ENCODE measurements at places on chromosomes 4 and X.

DNA sequence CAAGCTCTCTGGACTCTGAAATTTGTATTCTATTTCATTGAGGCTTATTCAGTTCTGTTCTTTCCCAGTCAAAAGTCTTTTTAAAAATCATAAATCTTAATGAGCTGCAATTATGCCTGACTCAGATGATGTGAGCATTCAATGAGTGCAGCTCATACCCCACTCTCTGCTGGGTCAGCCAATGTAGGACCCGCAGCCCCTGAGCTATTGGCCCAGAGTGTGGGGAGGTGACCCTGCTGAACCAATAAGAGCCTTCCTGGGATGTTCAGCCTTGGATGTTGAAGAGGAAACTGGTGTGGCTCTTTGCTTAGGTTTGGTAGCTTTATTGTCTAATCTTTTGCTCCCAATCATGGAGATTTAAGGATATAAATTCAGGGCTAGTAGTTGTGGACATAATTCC is 12.1 kb upstream of the TCEAL4 start:
- DNase-seq: no peak

DNA sequence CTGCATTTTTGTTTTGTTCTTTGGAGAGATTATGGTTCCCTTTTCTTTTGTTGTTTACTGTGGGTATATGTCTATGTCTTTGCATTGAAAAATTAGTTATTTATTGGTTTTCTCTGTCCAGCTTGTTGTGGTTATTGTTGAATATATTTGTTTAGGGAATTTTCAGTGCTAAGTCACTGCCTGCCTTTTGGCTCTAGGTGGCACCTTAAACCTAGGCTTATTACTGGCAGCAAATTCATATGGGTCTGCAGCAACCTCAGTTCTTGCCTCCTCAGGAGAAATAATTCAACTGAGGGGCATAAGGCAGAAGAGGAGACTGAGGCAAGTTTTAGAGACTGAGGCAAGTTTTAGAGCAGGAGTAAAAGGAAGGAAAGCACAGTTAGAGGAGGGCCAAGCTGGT is 1157.3 kb upstream of the AGA start:
- DNase-seq: no peak

GRCh38 chrX:70030301-70030767 is 19.4 kb downstream of the AWAT2 start:
- DNase-seq: no peak

DNA sequence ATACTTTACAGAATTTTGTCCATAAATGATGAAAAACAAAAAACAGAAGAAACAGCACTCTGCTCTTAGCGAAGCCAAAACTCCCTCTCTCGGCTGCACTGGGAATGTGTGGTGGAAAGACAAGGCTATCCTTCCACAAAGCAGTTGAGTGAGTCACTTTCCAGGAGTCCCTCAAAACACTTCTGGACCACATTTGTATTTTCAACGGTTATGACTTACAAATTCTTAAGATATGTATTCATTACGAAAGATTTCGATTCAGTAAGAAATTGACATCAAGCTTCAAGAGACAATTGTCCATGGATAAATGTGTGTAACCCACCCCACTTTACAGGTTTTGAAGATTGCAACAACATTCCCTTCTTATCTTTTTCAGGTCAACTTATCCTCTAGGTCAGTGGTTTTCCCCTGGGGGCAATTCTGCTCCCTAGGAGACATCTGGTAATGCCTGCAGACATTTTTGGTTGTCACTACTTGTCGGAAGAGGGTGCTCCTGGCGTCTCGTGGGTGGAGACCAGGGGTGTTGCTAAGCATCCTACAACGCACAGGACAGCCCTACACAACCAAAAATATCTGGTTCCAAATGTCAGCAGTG is 66.7 kb upstream of the MTNR1A start:
- no peak for DNase-seq

GRCh38 chr4:52752936-52753335 is 1.7 kb upstream of the ERVMER34-1 start:
- DNase-seq: no peak

DNA sequence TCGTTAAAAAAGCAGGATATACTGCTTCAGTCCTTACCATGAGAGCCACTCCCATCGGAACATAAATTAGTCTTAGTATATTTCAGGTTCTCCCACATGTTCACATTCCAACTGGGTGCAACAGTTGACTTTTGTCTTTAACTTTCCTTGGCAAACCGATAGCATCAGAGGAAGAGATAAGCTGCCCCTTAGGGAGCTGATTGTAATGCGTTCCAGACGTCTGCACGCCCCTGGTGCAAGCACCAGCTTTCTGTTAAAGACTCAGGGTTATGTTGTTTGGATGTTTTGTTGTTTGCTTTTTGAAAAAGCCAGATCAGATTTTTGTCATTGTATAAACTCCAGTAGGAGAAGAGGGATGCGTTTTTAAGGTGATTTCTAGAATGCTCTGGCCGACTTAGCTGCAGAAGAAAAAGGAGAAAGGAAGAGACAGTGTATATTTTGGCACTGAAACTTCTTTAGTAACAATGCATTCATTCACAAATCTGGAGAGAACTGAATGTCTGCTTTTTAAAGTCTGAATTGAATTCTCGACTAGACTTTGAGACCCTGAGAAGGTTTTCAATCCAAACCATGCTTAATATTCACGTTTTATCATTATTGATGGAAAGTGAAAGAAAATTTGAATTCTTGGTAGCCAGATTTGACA is 160.9 kb downstream of the CBR4 start:
- DNase-seq: no peak

GRCh38 chr4:190014771-190015537 is 12.1 kb downstream of the FRG2 start:
- DNase-seq: no peak

DNA sequence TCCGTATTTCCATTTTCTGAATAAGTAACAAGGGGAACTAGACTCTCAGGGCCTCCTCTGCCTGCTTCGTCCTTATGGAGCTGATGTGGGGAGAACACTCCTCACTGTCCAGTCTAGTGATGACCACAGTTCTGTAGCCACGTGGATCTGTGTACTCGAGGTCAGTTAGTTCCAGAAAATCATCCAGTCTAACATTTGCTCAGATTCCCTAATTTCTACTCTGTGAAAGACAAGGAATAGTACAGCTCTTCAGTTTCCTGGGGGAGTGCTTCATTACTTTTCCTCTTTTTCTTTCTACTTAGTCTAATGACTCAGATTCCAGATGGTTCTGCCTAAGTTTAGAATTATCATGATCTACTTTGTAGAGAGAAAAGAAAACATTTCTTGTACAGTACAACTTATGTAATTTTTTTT is 82.6 kb downstream of the SORBS2 start:
- no peak for DNase-seq

Measured in stimulated activated CD4-positive, alpha-beta T cell treated with anti-CD3 and anti-CD28 coated beads, TNF-alpha, amount 100 ng/mL, for 1 hour (primary cell).